NCI-H69 (cell line): ENCODE measurements at places on chromosomes 1 and 21.

DNA sequence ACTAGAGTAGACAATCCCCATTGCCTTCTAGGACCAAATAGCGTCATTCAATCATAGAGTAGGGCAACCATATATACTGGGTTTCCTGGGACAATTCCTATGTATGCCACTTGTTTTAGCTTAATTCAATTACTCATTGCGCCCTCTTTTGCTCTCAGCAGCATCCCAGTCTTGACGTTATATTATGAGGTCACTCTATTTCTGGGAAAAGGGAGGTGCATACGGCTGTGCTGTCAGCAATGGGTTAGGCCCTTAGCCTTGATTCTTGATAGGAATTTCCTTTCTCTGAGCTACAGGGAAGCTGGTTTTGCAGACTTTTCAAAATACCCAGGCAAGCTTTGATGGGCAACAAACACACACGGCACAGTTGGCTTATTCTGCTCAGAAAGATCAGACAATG, 4.4 kb upstream of the KAZN start:
- no peak for DNase-seq

DNA sequence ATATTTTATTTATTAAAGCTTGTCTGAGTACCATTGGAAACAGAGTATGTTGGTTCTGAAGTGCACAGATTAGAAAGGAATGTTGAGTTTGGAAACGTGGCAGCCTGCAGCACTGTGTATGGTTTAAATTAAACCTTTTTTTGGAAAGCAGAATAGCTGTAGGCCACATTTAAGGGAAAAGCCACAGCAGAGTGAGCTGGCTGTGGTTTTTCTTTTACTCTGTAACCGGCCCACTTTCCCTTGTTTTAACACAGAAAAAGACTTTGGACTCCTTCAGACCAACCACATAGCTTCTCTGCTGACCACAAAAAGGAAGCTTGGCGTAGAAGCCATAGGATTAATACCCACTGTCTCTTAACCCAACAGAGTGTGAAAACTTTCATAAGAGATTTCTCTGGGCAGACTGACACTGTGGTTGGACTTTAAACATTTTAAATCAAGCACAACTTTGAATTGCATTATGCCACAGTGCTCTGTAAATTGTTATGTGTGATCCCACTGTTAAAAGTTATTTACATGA, 75.2 kb downstream of the NFIA start:
- DNase-seq, result no peak

DNA sequence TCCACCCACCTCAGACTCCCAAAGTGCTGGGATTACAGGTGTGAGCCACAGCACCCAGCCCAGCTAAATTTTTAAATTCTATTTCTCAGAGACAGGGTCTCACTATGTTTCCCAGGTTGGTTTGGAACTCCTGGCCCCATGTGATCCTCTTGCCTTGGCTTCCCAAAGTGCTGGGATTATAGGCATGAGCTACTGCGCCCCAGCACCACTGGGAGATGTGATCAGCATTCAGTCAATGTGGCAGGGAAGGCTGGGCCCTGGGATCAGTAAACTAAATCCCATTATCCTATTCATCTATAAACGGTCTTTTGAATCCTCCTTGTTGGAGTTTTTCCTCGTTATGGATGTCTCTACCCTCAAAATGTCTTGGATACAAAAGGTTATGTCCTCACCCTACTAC, 113.5 kb downstream of the PGBD5 start:
- DNase-seq, result no peak

DNA sequence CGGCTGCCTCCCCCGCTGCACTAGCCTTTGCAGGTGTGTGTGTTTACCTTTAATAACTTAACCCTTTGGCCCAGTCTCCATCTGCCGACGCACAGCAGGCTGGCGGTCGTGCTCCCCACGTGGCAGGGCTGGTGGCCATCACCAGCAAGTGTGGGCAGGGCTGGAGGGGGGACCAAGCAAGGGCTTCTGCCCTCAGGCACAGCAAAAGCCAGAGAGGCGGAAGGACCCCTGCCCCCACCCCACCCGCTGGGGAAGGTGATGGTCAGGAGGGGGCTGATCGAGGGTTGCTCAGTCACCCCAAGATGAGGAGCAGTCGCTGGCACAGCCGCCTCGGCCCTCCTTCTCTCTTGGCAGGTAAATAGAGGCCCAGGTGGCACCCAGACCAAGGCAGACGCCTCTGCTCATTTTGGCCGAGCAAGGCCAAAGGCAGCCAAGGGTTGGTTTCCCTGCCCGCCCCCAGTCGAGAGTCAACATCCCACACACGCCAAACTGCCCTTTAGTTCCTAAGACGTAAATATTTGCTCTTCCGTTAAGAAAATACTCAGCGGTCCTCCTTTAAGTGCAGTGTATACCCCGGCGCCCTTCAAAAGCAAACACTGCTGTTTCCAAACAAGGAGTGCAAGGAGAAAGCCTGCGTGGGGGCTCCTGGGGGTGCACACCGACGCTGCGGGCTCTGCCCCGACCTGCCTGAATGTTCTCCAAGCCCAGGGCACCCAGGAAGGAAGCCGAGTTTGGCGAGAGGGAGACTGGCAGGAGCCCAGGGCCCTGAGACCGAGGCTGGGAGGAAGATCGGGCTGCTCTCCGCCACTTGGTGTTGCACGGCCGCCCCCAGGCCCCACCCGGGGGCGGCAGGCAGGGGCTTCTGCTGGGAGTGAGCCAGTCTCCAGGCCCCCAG, 82.7 kb downstream of the SIK1 start:
- peak; percentile 97 for DNase-seq

GRCh38 chr1:204359474-204360255, at the start of gene PLEKHA6:
Gene PLEKHA6, minus strand, starts transcription at chr1:204359929. Its CDS starts 86,202 bp downstream, at chr1:204273727.
- DNase-seq, result peak; percentile 64

DNA sequence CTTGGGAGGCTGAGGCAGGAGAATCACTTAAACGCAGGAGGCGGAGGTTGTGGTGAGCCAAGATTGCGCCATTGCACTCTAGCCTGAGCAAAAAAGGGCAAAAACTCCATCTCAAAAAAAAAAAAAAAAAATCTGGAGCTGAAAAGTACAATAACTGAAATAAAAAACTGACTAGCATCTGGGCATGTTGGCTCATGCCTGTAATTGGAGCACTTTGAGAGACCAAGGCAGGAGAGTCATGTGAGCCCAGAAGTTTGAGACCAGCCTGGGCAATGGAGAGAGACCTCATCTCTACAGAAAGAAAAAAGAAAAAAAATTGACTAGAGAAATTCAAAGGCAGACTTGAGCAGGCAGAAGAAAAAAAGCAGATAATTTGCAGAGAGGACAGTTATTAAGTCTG, 18.1 kb downstream of the CLDN19 start:
- no peak for DNase-seq

- DNase-seq, result peak; percentile 13
Observed at GRCh38 chr1:175314300-175314699, 121.7 kb upstream of the KIAA0040 start.

- DNase-seq, result no peak
Observed at GRCh38 chr1:6137758-6138157, 42.4 kb downstream of the CHD5 start.

- peak; percentile 96 for DNase-seq
Observed at GRCh38 chr1:155499953-155500639, 62.5 kb downstream of the ASH1L start.

- DNase-seq, result no peak
Observed at GRCh38 chr1:158286941-158287346, 2.8 kb upstream of the CD1C start.

DNA sequence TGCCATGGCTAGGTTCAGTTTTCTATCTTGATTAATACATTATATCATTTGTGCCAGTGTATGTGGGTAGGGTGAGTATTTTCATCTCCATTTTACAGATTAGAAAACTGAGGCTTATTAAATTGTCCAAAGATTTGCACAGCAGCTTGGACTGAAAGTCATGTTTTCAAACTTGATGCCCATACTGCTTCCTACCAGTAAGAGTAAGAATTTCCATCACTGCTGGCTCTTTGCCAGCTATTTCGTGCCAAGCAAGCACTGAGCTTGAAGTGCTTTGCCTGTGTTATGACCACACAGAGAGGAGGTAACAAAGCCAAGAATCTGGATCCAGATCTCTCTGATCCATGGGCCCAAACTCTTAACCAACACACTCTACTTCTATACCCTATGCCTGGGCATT, 295.0 kb downstream of the VAV3 start:
- peak; percentile 76 for DNase-seq

DNA sequence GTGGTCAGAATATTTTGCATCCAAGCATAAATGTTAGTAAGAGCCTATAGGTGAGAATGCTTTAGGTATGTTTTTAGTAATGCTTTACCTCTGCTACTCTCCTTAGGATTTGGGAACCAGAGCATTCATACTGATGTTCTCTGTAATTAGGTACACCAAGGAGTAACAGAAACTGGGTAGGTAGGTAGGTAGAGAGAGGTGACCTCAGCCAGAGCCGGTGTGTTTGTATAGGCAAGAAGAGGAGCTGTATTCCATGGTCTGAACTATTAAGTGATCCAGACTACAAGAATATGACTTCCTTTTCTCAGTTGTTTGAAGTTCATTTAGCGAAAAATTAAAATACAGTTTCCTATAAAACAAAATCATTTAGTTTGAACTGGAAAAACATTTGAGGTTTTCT, 108.5 kb downstream of the SDCCAG8 start:
- DNase-seq, result peak; percentile 34

DNA sequence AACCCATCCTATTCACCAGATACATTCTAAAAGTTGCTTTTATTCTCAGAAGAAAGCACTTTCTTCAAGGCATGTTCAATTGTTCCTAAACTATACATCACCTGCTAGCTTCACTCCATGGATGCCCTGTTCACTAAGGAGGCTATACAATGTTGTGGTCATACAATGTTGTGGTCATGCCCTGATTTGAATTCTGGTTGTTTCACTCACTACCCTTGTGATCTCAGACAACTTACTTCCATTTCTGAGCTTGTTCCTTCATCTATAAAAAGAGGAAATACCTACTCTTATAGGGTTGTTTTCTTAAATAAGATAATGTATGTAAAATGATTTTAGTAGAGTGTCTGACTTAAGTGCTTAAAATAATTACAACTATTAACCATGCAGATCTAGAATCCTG, 19.7 kb downstream of the EDEM3 start:
- no peak for DNase-seq

- DNase-seq, result peak; percentile 27
Observed at GRCh38 chr1:192311281-192311680, 5.5 kb upstream of the RGS21 start.

DNA sequence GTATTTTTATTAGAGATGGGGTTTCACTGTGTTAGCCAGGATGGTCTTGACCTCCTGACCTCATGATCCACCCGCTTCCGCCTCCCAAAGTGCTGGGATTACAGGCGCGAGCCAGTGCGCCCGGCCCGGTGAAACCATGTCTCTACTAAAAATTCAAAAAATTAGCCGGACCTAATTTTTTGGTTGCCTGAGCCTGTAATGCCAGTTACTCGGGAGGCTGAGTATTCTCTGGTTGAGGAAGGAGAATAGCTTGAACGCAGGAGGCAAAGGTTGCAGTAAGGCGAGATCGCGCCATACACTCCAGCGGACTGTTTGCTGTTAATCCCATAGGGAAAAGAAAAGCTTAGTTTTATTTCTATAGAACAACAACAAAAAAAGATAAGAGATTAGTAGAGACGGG, 29.9 kb upstream of the HJV start:
- no peak for DNase-seq

- DNase-seq, result peak; percentile 40
Observed at GRCh38 chr1:229064320-229065168, 206.4 kb upstream of the RAB4A start.

DNA sequence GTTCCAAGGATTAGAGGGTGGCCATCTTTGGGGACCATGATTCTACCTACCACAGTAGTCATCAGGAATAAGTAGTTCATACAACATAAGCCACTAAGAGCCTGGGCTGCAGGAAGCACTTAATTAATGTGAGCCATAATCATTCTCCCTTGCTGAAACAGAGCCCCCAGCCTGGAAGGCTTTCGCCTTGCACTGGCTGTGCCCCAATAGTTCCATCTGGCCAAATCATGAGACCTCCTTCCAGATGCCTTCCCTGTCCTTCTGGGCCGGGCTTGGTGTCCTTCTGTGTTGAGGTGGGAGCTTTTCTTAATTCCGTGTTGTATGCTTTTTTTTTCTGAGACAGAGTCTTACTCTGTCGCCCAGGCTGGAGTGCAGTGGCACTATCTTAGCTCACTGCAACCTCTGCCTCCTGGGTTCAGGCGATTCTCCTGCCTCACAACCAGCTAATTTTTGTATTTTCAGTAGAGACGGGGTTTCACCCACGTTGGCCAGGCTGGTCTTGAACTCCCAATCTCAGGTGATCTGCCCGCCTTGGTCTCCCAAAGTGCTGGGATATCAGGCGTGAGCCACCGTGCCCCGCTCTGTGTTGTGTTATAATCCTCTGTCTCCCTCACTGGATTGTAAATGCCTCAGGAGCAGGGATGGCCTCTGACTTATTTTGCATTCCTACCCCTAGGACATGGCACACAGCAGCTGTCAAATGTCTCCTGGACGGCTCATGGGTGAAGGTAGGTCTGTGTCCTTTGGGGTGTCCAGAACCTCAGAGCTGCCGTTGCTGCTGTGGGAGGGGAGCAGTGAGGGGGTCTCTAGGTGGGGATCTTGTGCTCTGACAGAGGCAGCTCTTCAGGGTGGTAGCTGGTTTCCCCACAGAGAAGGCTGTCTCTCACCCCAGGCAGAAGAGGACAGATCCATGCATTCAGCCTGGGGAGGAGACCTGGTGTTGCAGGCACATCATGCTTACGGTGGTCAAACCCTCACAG, 10.1 kb downstream of the GNG4 start:
- DNase-seq, result peak; percentile 19

DNA sequence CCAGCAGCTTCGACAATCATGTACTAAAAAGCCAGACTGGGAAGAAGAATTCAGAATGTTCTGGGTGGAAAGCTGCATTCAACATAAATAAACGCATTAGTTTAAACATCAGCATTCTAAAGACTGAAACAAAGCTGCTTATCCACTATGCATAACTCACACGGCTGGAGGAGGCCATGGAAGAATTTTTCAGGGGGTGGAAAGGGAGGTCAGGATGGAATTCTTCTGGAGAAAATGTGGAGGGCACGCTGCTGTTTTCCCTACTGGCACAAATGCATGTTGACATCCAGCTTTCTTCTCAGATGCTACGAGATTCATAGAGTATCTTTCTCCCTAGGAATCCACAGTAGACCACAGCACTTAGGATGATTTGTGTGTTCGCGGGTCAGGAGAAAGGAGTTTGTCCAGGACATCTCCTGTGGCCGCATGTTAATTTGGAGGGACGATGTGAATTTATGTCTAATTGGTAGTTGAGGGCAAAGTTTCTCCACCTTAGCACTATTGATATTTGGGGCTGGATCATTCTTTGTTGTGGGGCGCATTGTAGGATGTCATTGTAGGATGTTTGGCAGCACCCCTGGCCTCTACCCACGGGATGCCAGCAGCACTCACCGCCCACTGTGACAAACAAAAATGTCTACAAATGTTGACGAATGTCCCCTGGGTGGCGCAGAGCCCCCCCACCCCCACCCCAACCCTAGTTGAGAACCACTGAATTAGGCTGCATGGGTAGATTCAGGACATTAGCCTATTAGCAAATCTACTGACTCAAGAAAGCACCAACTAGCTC, 86.5 kb upstream of the KAZN start:
- no peak for DNase-seq

DNA sequence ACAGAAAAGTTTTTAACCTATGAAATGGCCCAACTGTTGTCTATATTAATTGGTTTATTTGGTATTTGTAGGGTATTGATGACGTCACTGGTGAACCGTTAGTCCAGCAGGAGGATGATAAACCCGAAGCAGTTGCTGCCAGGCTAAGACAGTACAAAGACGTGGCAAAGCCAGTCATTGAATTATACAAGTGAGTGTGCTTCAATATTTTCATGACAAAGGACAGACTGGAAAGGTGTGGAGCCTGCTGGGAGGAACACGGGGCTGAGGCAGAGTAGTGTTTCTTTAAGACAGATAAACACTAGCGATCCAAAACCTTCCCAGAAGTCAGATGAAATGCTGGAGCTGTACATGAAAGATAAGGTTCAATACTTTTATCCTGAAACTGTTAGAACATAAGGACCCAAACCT, 76.7 kb downstream of the AK4 start:
- DNase-seq, result no peak

- no peak for DNase-seq
Observed at GRCh38 chr1:66978201-66978600, 53.4 kb downstream of the MIER1 start.
